ENCODE measurements at places on chromosomes 5 and 9. TPM values are rescaled to one million over a fixed set of nuclear protein-coding genes. Genes with fewer than 3 reads are reported as not detected.

Gene PFN3
- not detected for total RNA-seq

Gene IFNA13
- not detected for total RNA-seq

Gene OSTF1
- total RNA-seq, result 54.9 TPM

Gene ERCC6L2
- total RNA-seq, result 34.0 TPM

Gene IFNA2
- total RNA-seq, result not detected

- H3K36me3 ChIP-seq, result no peaks in the 10 kb centered on the region
- peaks cover 5% of the 10 kb centered on the region for H3K4me1 ChIP-seq
- no peak for DNase-seq
- no peak within 1 kb of the TSS for H3K4me3 ChIP-seq
These were observed at the start of gene LRRC70 for GRCh38 chr5:62578540-62578939. Gene LRRC70, plus strand, starts transcription at chr5:62578819. Its CDS starts 620 bp downstream, at chr5:62579439.

GRCh38 chr5:57566914-57567313, 84.3 kb upstream of the ACTBL2 start:
- no peaks in the 10 kb centered on the region for H3K36me3 ChIP-seq
- no peak overlapping the region for H3K27ac ChIP-seq
- no peaks in the 10 kb centered on the region for H3K27me3 ChIP-seq
- DNase-seq, result no peak
- no peaks in the 10 kb centered on the region for H3K4me1 ChIP-seq

GRCh38 chr5:173321886-173322285, 6.3 kb downstream of the STC2 start:
- H3K27ac ChIP-seq, result no peak overlapping the region
- H3K4me3 ChIP-seq, result no peak overlapping the region
- peaks cover 60% of the 10 kb centered on the region for H3K4me1 ChIP-seq
- no peaks in the 10 kb centered on the region for H3K27me3 ChIP-seq
- H3K36me3 ChIP-seq, result peaks cover 67% of the 10 kb centered on the region
- DNase-seq, result no peak

DNA sequence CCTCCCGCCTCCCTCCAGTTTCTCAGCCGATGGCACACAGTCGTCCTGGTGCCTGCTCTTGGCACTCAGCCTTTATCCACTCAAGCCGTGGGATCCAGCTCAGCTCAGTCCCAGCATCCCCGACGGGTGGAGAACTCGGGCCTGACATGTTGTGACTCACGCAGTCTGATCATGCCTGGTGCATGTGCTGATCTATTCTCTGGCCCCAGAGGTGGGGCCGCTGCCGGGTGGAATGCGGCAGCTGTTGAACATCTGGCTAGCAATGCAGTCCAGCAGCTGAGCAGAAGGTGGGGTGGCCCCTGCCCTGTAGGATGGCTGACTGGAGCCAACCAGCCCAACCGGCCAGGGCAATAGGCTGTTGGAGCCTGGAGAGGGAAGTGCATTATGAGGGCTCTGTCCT, 1.7 kb upstream of the AIF1L start:
- H3K36me3 ChIP-seq, result no peaks in the 10 kb centered on the region
- H3K4me1 ChIP-seq, result no peaks in the 10 kb centered on the region
- no peak overlapping the region for H3K27ac ChIP-seq
- H3K4me3 ChIP-seq, result no peak overlapping the region
- peaks cover 39% of the 10 kb centered on the region for H3K27me3 ChIP-seq
- no peak for DNase-seq

DNA sequence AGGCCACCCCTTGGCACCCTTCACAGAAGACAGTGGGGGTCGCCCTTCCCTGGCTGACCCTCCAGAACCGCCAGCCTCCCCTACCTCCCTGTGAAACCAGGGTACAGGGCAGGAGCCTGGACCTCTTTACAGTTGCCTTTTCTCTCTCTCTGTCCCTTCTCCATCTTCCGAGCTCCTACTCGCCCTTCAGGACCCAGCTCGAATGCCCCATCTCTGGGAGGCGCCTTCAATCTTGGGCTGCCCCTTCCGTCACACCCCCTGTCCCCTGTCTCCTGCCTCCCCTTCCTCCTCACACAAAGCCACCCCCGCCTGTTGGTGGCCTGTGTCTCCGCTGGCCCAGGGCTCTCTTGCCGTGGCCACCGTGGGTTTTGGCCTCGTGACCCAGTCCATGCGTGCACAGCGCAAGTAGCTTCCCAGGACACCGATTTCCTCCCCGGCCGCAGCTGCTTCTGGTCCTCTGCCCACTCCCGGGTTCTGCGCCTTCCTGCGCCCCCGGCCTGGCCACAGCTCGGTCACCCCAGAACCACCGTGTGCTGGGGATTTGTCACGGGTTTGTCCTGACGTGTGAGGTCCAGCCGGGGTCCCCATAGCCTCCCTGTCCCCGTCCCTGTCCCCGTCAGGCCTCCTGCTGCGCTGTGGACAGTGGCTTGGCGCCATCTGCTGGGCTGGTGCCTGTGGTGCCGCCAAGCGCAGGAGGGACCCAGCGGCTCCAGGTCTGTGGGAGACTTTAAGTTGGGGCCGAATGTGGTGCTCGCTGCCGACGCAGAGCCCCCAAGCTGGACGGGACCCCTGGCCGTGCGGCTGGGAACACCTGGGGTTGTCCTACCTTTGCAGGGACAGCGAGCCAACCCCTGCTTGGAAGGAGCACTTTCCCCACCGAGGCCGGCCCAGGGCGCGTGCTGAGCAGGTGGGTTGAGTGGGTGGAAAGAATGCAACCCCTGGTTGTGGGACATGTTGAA, 4.0 kb upstream of the TMEM250 start:
- no peak overlapping the region for H3K27ac ChIP-seq
- no peaks in the 10 kb centered on the region for H3K27me3 ChIP-seq
- peaks cover 9% of the 10 kb centered on the region for H3K36me3 ChIP-seq
- peak; percentile 57 for DNase-seq
- H3K4me3 ChIP-seq, result no peak overlapping the region

DNA sequence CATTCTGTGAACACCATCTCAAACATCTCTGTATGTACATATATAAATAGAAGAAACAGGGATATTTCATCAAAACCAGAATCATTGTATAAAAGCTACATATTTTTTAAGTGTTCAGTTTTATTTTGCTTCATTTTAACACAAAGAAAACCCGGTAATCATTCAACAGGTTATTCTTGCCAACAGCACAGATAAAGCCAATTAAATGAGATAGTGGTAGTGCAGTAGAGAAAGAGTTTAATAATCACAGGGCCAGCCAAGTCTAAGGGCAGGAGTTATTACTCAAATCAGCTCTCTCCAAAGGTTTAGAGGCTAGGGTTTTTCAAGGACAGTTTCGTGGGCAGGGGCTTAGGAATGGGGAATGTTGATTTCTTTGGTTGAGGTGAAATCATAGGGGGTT, 261.0 kb upstream of the KIF2A start:
- H3K36me3 ChIP-seq, result no peaks in the 10 kb centered on the region
- DNase-seq, result no peak
- no peak overlapping the region for H3K27ac ChIP-seq

Measured in SJSA1 (cell line).